ENCODE measurements at places on chromosomes 12 and 14.

- no peak for DNase-seq
Measured at GRCh38 chr12:65568517-65568916, 255.8 kb upstream of the HMGA2 start.

DNA sequence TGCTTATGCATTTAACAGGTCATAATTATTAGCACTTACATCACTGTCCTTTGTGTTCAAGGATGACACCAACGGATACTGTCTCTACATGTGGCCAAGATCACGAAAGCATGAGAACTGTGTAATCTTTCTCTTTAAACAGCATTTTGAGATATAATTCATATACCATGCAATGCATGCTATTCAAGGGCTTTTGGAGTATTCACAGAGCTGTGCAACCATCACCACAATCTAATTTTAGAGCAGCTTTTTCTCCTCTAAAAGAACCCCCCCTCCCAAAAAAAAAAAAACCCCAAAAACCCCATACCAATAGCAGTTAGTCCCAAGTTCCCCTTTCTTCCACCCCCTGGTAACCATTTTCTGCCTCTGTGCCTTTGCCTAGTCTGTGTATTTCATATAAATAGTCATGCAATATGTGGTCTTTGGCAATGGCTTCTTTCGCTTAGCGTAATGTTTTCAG is 60.6 kb downstream of the SPRING1 start:
- DNase-seq = no peak

GRCh38 chr14:92753250-92753649 is 4.8 kb upstream of the LGMN start:
- DNase-seq = no peak

GRCh38 chr12:8038659-8039114 is 6.2 kb downstream of the FOXJ2 start:
- no peak for DNase-seq

- no peak for DNase-seq
Measured at GRCh38 chr12:68449196-68449595, 117.0 kb upstream of the MDM1 start.

GRCh38 chr12:127606476-127607015 is 660.4 kb upstream of the TMEM132C start:
- DNase-seq = no peak

DNA sequence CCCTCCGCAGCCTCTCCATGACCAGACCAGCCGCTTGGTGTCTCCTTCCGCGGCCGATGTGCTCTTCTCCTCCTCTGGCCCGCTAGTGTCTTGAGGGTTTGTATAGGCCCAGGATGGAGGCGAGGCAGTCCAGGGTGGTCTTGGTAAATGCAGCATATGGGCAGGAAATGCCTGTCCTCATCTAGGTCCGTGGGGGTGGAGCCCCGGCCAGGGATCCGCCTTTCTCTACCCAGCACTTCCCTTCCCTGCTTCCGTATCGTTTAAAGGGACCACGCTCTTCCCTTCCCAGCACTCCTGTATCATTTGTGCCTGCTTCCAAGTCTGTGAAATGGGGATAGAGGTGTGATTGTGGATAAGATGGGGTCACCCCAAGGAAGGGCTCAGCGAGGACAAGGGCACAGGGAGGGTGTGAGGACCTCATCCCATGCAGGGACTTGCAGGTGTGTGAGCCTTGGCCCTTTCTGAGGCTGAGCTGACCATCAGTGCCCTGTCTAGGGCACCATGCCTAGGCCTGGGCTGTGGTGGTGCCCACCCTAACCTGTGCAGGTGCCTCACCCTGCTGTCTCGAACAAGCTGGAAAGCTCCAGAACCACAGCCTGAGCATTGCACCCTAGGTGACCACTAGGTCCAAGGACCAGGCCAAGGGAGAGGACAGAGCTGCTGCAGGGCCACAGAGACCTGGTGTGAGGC is 326.8 kb upstream of the RTL1 start:
- DNase-seq = no peak

DNA sequence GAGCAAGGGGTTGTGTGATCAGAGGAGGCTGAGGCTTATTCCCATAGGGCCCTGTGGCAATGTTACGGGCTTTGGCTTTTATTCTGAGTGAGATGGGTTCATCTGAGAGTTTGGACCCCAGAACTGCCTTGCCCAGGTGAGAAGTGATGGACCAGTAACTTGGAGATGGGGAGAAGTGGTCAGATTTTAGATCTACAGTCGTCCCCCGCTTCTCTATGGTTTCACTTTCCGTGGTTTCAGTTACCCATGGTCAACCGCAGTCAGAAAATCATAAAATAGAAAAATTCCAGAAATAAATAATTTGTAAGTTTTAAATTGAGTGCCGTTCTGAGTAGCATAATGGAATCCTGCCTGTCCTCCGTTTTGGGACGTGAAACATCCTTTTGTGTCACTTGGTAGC is 40.2 kb upstream of the PPP1CC start:
- no peak for DNase-seq

GRCh38 chr12:29971446-29971845 is 187.7 kb upstream of the TMTC1 start:
- DNase-seq = no peak

DNA sequence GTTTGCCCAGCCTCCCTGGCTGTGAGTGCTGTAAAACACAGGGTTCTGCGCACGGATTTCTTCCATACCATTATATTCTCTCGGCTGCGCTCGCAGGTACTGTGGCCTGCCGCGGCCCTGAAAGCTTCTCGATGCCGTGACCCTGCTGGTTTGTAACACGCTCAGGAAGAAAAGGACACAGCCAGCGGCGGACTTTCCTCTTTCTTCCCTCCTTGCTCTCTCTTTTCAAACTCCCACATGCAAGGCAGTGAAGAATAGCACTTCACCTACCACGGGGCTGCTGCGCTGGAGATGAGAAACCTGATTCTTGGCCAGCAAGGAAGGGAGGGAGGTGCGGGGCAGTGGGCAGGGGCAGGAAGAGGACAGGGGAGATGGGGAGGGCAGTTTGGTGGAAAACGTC is 130.2 kb downstream of the RBM19 start:
- DNase-seq = no peak

DNA sequence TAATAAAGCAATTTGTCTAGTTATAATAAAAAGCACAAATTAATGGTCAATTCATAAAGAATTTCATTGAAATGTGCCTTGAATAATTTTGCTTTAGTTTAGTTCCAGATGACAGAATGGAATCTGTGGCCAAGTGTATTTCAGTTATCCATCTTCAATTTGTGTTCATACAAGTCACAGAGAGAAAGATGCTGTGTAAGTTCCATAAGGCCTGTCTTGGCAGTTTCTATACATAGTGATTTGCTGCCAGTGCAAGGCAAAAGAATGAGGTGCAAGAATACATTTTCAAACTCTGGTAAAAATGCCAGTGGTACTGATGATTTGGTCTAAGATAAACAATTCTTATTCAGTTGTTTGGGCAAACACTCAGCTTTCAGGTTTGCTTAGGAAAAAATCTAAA is 134.4 kb upstream of the PTPRB start:
- DNase-seq = no peak

GRCh38 chr14:28577711-28578131 is 188.9 kb upstream of the FOXG1 start:
- no peak for DNase-seq

GRCh38 chr12:91973813-91974212 is 171.8 kb downstream of the BTG1 start:
- DNase-seq = no peak

DNA sequence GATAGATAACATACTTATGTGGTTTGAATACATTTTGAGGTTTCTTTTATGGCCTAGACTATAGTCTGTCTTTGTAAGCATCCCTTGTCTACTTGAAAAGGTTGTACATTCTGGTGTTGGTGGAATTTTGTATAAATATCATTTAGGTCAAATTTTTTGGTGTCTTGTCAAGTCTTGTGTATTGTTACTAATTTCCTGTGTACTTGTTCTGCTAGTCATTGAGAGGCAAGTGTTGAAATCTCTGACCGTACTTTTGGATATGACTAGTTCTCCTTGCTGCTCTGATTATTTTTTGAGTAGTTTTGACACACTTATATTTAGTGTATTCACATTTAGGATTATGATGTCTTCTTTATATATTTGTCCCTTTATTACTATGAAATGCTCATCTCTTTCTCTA is 219.6 kb downstream of the CCDC91 start:
- no peak for DNase-seq

GRCh38 chr14:54688229-54688628 is 121.3 kb downstream of the SAMD4A start:
- DNase-seq = no peak

DNA sequence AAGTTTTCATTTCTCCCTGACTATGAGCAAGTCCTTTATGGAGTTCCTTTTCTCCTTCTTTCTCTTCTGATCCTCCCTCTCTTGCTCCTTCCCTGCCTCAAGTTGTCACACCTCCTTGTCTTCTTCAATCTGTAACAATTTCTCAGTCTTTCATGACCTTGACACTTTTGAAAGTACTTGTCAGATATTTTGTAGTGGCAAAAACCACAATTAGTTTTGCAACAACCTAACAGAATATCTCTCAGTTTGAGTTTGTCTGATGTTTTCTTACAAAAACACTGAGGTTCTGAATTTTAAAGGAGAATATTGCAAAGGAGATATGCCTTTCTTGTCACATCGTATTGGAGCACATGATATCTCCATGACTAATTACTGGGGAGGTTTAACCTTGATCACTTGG is 4.1 kb upstream of the CRADD start:
- no peak for DNase-seq

DNA sequence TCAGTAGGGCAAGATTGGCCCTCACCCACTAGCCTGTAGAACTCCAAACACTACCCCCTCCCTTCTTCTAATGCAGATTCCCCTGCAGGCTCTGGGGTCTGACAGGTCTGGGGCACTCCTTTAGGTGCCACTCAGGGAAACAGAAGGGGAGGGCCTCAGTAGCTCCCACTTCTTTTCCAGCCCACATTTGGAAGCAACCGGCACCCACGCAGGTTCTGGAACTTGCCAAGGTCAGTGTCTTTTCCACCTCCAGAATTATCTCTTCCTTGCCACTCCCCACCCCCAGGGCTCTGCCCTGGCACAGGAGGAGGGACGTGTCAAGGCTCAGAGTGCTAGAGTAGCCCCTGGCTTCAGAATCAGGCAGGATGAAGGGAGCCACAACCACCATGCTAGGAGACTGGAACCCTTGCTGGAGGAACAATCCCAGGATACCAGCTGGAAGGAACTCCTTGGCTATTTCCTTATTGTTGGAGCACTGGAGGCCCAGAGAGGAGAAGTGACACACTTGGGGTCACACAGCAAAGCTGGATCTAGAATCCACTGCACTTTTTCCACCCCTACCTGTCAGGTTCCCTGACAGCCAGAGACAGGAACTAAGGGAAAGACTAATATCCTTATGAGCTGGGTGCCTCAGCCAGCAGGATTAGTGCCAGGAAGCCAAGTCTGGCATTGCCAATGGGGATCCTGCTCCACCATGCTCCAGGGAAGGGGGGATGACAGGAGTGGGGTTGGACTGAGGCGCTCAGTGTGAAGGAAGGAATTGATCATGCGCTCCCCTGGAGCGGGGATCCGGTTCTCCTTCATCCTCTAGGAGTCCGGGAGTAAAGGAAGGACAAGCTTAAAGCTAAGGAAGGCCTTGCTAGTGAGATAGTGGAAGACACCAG is 1.8 kb upstream of the FIGNL2 start:
- no peak for DNase-seq

GRCh38 chr14:71267691-71268090 is 360.4 kb downstream of the PCNX1 start:
- DNase-seq = no peak

- no peak for DNase-seq
Measured at GRCh38 chr12:1832801-1833595, 12.6 kb downstream of the LRTM2 start.

- DNase-seq = no peak
Measured at GRCh38 chr12:2108975-2109671, 56.3 kb downstream of the CACNA1C start.

DNA sequence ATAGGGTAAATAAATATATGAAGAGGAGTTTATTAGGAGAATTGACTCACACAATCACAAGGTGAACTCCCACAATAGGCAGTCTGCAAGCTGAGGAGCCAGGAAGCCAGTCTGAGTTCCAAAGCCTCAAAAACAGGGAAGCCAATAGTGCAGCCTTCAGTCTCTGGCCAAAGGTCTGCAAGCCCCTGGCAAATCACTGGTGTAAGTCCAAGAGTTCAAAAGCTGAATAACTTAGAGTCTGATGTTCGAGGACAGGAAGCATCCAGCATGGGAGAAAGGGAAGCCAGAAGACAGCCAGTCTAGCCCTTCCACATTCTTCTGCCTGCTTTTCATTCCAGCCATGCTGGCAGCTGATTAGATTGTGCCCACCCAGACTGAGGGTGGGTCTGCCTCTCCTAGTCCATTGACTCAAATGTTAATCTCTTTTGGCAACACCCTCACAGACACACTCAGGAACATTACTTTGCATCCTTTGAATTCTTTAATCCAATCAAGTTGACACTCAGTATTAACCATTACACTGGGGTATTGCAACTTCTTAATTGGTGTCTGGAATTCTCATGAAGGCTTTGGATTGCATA is 736.5 kb upstream of the LMO3 start:
- no peak for DNase-seq

- no peak for DNase-seq
Measured at GRCh38 chr12:40045656-40046055, 60.2 kb downstream of the SLC2A13 start.

DNA sequence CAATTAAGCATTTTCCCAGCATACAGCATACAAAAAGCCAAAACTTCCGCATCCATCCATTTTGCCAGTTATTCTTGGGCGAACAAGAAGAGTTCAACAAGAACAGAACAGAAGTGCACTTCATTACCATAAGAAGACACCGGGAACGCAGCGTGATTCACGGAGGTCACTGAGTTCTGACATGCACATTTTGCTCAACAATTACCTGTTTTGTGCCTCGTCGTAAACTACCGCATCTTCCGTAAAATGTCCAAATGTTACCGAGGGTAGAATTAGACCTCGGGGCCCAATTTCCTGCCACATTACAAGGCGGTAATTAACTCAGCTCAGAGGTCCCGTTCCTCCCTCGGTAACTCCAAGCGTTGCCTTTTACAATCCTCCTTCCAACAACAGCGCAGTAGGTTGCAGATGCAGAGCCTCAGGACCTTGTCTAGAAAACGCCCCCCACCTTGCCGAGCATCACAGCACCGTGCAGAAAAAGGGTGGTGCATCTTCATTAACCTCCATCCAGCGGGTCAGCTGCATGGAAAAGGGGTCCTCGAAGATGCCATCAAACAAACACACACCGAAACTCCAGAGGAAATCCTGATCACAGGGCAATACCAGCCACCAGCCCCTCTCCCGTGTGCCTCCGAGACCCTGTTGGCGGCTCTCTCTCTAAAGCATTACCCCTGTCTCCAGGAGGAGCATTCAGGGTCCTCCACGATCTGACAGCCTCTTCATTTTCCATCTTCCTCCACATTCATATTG is 125.2 kb downstream of the BCL11B start:
- no peak for DNase-seq

- no peak for DNase-seq
Measured at GRCh38 chr12:96698521-96698920, 208.5 kb upstream of the NEDD1 start.

DNA sequence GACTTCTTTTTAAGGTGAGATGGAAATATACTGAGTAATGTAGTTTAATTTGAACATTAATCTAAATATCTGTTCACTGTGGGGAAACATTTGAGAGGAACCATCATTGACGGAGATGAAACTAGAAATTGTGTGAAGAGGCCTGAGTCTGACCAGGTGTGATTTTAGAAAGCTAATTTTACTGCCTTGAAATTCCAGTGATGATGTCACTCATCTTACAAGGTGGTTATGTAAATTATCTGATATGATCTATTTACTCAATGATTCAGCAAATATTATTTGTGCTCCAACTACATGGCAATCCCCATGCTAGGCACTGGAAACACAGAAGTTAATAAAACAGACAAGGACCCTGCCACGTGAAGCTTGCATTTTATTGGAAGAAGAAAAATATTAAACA is 435.7 kb upstream of the DCN start:
- DNase-seq = no peak

GRCh38 chr12:132413931-132414588 is 75.9 kb upstream of the FBRSL1 start:
- no peak for DNase-seq
